ENCODE measurements at places on chromosomes 7 and 10.
A peak's percentile ranks its signal among the peaks of the same experiment; 100 is the strongest.

- H3K36me3 ChIP-seq: no peaks in the 10 kb centered on the region
- DNase-seq: peak; percentile 88
- H3K27me3 ChIP-seq: no peaks in the 10 kb centered on the region
- H3K4me1 ChIP-seq: peaks cover 3% of the 10 kb centered on the region
Observed at GRCh38 chr7:3559278-3559677, 258.2 kb downstream of the SDK1 start.

GRCh38 chr7:7099584-7100014 is 82.7 kb upstream of the C1GALT1 start:
- no peak overlapping the region for H3K4me3 ChIP-seq
- H3K4me1 ChIP-seq: peaks cover 8% of the 10 kb centered on the region
- peak; percentile 95 for DNase-seq

DNA sequence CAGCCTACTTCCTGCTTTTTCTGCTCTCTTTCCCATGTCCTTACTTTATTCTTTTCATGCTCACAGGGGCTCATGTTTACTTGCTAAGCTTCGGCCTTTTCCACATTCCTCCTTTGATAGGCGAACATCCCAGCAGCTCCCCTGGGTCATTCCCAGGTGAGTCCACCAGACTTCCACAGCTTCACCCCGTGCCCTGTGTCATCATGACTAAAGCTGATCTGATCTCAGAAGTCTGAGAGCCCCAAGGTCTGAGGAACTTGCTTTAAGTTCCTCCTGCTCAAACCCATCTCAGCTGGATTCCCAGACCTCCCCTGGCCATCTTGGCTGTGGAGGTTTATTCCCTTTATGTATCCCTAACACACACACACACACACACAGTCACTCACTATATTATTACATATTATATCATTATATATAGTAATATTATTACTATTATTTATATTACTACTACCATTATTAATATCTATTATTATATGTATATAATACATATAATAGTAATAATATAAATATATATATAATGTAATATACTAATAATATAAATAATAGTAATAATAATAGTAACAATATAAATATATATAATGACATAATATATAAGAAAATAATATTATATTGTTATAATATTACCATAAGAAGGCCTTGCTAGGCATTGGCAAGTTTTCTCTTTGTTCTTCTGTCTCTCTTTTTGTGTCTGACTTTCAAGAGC is 295.9 kb downstream of the PTEN start:
- no peak for DNase-seq
- H3K27ac ChIP-seq: peak overlapping the region; percentile 15
- H3K4me3 ChIP-seq: no peak overlapping the region
- H3K36me3 ChIP-seq: no peaks in the 10 kb centered on the region
- peaks cover 6% of the 10 kb centered on the region for H3K4me1 ChIP-seq

DNA sequence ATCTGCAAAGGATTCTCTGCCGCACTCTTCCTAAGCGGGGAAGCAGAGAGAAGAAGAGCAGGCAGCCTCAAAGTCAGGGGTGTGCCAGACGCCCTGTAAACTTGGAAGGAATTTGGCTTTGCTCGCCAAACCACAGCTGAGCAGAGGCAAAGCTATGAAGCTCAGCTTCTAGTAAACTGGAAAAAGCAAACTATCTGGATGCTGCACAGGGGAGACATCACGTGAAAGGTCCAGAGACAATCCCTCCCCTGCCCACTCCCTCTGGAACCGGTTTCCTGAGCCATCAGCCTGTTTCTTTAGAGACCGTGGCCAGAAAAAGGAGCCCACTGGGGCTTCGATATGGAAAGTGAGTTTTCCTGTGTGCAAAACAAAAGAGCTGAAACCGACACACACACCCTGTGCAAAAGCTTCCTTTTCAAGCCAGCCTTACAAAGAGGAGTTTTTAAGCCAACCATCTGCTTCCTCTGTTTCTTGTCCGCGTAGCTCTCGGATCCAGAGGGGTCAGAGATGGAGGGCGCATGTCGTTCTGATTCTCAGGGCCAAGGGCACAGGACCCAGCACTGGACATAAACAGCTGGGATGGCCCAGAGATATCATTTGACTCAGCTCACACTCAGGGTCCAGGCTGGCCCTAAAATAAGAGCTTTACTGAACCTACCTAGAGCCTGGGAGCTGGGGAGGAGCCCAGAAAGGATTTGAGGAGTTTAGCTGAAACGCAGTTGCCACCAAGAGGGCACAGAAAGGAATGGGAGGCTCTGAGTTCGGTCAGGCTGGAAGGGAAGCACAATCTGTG is 58.2 kb upstream of the DNAAF5 start:
- peaks cover 18% of the 10 kb centered on the region for H3K4me1 ChIP-seq
- H3K27ac ChIP-seq: no peak overlapping the region
- no peaks in the 10 kb centered on the region for H3K27me3 ChIP-seq
- peaks cover 25% of the 10 kb centered on the region for H3K36me3 ChIP-seq

- no peak overlapping the region for H3K4me3 ChIP-seq
- H3K36me3 ChIP-seq: peaks cover 8% of the 10 kb centered on the region
- DNase-seq: peak; percentile 97
- H3K4me1 ChIP-seq: peaks cover 4% of the 10 kb centered on the region
- no peaks in the 10 kb centered on the region for H3K27me3 ChIP-seq
Observed at GRCh38 chr10:124943301-124944092, 1.6 kb downstream of the ZRANB1 start.

DNA sequence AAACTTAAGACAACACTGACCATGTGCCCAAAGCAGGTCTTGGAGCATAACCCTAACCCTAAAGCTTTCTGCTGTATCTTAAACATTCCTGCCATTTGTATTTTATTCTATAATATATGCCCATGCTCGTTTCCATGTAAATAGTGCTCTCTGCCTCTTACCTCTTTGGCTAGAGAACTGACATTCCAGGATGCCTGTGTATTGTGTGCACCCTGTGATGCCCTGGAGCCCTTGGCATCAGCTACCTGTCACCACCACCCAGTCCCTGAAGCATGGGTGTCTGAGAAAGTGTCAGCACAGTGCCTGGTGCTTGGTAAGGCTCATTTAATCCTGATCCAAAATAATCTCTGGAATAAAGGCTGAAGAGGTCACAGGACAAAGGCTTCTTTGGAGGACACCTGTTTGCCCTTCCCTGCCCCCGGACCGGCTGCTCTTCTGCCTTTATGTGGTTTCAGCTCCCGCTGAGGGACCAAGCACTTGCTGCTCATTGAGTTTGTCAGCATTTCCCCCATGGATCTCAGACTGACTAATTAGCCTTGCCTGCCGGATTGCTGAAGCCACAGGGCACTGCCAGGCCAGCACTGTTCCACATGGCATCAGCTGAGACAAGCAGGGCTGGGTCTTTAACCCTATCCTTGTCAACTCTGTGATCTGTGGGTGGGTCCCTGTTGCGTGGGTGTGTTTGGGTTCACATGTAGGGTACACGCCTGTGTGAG is 139.1 kb upstream of the SORCS3 start:
- no peak for DNase-seq
- no peak overlapping the region for H3K4me3 ChIP-seq
- no peak overlapping the region for H3K27ac ChIP-seq

DNA sequence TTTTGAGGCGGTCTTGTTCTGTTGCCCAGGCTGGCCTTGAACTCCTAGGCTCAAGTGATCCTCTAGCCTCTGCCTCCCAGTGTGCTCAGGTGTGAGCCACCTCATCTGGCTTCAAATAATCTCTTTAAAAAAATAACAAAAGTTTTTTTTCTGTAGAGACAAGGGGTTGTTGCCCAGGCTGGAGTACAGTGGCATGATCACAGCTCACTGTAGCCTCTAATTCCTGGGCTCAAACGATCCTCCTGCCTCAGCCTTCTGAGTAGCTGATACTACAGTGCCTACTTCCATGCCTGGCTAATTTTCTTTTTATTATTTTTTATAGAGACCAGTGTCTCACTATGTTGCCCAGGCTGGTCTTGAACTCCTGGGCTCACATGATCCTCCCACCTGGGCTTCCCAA is 11.7 kb downstream of the FOXK1 start:
- no peaks in the 10 kb centered on the region for H3K27me3 ChIP-seq
- no peak for DNase-seq
- H3K4me1 ChIP-seq: peaks cover 19% of the 10 kb centered on the region
- H3K27ac ChIP-seq: no peak overlapping the region

DNA sequence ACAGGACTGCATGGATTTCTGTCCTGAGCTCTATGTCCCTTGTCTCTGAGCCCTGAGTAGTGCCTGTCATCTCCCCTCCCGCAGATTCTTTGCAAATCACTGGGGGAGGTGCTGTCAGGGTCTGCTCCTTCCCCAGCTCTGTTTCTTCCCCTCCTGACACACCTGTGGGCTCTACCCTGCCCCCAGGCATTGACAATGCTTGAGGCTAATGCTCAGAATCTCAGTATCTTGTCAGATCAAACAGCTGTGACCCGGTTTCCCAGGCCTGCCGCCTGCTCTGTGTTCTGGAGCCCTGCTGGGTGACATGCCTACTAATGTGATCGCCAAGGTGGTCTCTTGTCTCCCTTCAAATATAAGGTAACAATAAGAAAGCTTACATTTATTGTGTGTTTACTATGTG is 209.0 kb downstream of the POU6F2 start:
- H3K4me3 ChIP-seq: no peak overlapping the region
- H3K27ac ChIP-seq: no peak overlapping the region
- no peaks in the 10 kb centered on the region for H3K4me1 ChIP-seq
- no peaks in the 10 kb centered on the region for H3K27me3 ChIP-seq
- H3K36me3 ChIP-seq: no peaks in the 10 kb centered on the region

- no peaks in the 10 kb centered on the region for H3K36me3 ChIP-seq
- no peak overlapping the region for H3K4me3 ChIP-seq
- DNase-seq: no peak
Observed at GRCh38 chr10:130230036-130230435, 93.8 kb downstream of the GLRX3 start.

DNA sequence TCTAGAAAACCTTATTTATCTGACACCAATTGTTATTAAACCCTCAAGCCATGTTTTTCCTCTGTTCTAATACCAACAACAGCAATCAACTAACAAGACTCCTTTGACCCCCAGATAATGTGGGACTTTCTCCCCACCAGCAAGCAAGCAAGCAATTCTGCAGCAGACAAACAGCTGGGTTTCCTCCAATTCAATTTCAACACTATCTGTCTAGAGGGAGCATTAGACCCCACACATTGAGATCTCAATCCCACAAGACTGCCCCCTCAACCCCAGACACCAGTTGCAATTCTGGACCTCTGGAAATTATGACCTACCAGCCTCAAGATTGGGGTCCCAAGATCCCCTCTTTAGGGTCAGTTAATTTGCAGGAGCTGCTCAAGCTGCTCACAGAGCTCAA is 89.4 kb upstream of the TMEM26 start:
- H3K27ac ChIP-seq: no peak overlapping the region
- no peak overlapping the region for H3K4me3 ChIP-seq
- DNase-seq: no peak
- H3K36me3 ChIP-seq: no peaks in the 10 kb centered on the region
- H3K27me3 ChIP-seq: peaks cover 18% of the 10 kb centered on the region

GRCh38 chr7:134999136-134999535 is 12.8 kb downstream of the AGBL3 start:
- no peak for DNase-seq
- H3K27me3 ChIP-seq: no peaks in the 10 kb centered on the region
- no peaks in the 10 kb centered on the region for H3K4me1 ChIP-seq
- peaks cover 3% of the 10 kb centered on the region for H3K36me3 ChIP-seq

- H3K36me3 ChIP-seq: no peaks in the 10 kb centered on the region
- DNase-seq: no peak
- peak overlapping the region; percentile 32 for H3K4me3 ChIP-seq
- no peak overlapping the region for H3K27ac ChIP-seq
- no peaks in the 10 kb centered on the region for H3K27me3 ChIP-seq
- H3K4me1 ChIP-seq: no peaks in the 10 kb centered on the region
Observed at GRCh38 chr7:121525155-121525819, 129.2 kb upstream of the FAM3C start.

DNA sequence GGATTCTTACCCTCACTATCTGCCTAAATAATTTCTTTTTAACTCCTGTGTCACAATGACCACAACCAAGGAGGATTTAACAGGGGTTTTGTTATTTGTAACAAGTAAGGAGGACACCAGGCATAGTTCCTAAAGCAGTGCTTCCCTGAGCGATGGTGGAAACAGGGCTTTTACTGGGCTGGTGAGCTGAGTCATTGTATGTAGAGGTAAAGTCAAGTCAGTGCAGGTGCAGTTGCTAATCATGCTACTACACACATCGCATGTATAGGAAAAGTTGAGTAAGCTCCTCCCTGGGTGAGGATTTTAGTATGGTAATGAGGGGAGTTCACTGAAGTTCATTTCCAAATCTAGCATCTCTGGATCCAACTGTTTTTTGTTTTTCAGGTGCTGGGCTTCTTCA is 22.9 kb upstream of the ABCA13 start:
- no peak overlapping the region for H3K27ac ChIP-seq
- H3K4me1 ChIP-seq: no peaks in the 10 kb centered on the region
- no peak for DNase-seq

DNA sequence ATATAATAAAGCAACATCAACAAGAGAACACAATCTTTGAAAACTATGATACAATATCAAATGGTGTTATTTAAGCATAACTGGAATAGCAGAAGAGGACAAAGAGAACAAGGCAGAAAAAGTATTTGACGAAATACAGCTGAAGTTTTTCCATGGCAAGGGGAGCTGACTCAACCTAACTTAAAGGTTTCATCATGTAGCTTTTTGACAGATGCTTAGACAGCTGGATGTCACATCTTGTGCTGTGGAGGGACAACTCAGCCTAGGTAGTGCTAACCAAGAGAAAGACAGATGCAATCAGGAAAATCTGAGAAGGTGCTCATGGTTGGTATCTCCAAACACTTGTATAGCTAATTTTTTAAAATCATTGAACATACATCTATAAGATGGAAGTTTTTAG is 208.2 kb downstream of the TFEC start:
- H3K27ac ChIP-seq: no peak overlapping the region
- H3K4me3 ChIP-seq: no peak overlapping the region
- no peak for DNase-seq
- no peaks in the 10 kb centered on the region for H3K27me3 ChIP-seq

- no peak overlapping the region for H3K27ac ChIP-seq
- no peaks in the 10 kb centered on the region for H3K4me1 ChIP-seq
- H3K27me3 ChIP-seq: no peaks in the 10 kb centered on the region
- DNase-seq: no peak
- peaks cover 59% of the 10 kb centered on the region for H3K36me3 ChIP-seq
Observed at GRCh38 chr10:79356104-79356503, 8.8 kb downstream of the PPIF start.

Data from mesenchymal stem cell (in vitro differentiated cells and primary cell).